ENCODE measurements at places on chromosomes 2 and 18. TPM values are rescaled to one million over a fixed set of nuclear protein-coding genes. Genes with fewer than 3 reads are reported as not detected.

GRCh38 chr2:36737131-36737750, 40.7 kb downstream of the VIT start:
- H3K4me1 ChIP-seq, result no peaks in the 10 kb centered on the region
- H3K27me3 ChIP-seq, result peaks cover 18% of the 10 kb centered on the region
- no peaks in the 10 kb centered on the region for H3K36me3 ChIP-seq
- no peak overlapping the region for H3K27ac ChIP-seq
- no peak overlapping the region for H3K4me3 ChIP-seq

ADCYAP1 gene
- 0.29 TPM for total RNA-seq

- H3K27ac ChIP-seq, result no peak overlapping the region
- H3K4me3 ChIP-seq, result no peak overlapping the region
- H3K27me3 ChIP-seq, result no peaks in the 10 kb centered on the region
- H3K4me1 ChIP-seq, result peaks cover 10% of the 10 kb centered on the region
Measured at GRCh38 chr2:60525899-60526298, 27.6 kb downstream of the BCL11A start.

GRCh38 chr2:590214-591175, 86.7 kb downstream of the TMEM18 start:
- no peaks in the 10 kb centered on the region for H3K36me3 ChIP-seq
- H3K4me1 ChIP-seq, result peaks cover 54% of the 10 kb centered on the region
- H3K27ac ChIP-seq, result peak overlapping the region; percentile 64

DNA sequence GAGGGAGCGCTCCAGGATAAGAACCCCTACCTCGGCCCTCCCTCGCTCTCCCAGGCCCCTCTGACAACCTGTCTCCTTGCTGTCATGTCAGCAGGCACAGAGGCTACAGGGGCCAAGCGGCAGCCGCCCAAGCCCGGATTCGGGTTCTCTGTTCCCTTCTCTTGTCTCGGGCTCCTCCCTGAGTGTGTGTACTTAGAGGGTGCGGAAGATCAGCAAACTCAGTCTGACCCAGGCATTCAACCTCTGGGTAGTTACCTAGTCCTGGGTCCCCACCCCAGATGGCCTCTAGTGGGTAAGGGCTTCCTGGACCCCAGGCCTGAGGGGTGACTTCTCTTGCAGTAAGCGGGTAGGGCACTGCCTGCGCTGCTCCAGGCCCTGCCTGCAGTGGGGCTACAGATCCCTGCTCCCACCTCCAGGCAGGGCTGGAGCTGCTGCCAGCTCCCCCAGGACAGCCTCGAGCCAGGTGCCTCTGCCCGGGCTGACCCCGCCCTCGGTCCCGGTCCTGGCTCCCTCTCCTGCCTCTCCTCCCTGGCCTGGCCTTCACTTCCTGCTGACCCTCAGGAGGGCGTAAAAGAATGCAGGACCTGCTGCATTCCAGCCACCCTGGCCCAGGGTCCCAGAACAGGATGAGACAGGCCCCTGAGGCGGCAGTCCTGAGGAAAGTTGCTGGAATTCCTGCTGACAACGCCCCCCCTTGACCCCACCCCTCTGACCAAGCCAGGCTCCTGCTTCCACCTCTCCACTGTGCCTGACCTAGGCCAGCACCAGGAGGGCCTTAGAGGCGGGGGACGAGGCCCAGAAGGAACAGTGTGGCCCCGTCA, 22.0 kb downstream of the GPC1 start:
- H3K4me3 ChIP-seq, result peak overlapping the region; percentile 1
- no peaks in the 10 kb centered on the region for H3K36me3 ChIP-seq
- DNase-seq, result no peak
- H3K27me3 ChIP-seq, result peaks cover 47% of the 10 kb centered on the region

GRCh38 chr2:152376968-152377367, 42.0 kb downstream of the FMNL2 start:
- no peak overlapping the region for H3K4me3 ChIP-seq
- no peak for DNase-seq
- H3K27ac ChIP-seq, result no peak overlapping the region
- peaks cover 4% of the 10 kb centered on the region for H3K4me1 ChIP-seq
- H3K27me3 ChIP-seq, result no peaks in the 10 kb centered on the region

NMUR1 gene
- total RNA-seq, result not detected

DNA sequence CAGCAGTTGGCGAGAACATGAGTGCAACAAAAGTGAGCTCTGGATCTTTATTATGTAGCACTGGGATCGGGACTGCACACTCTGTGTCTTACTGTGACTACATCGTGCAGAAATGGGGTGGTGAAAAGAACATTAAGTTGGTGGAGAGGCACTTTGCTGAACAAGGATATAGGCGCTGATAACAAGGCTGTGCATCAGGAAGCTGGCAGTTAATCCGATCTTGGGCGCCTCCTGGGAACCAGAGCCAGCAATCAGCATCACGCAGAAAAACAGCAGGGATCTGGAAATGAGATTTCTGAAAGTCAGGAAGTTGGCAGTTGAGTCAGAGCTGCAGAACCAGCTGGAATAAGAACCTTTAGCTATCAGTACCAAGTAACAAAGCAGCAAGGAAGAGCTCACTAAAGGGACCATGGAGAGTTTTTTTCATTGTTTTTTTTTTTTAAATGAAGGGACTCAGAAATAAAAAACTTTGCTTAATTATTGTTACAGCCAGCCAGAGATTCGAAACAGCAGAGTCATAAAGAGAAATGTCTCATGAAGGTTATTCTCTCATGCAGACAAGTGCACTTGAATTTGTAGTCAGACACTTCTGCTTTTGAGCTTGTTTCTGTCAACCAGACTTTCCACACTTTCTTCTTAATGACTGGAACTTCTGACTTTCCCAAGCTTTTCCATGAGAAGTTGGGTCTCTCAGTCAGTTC, 22.8 kb upstream of the MYO3B start:
- no peak for DNase-seq
- no peaks in the 10 kb centered on the region for H3K36me3 ChIP-seq
- no peaks in the 10 kb centered on the region for H3K4me1 ChIP-seq
- no peaks in the 10 kb centered on the region for H3K27me3 ChIP-seq

CDH20 gene
- total RNA-seq, result not detected

GRCh38 chr2:2850218-2850755, 519.2 kb upstream of the MYT1L start:
- H3K27ac ChIP-seq, result no peak overlapping the region
- no peak overlapping the region for H3K4me3 ChIP-seq
- H3K27me3 ChIP-seq, result no peaks in the 10 kb centered on the region

DNA sequence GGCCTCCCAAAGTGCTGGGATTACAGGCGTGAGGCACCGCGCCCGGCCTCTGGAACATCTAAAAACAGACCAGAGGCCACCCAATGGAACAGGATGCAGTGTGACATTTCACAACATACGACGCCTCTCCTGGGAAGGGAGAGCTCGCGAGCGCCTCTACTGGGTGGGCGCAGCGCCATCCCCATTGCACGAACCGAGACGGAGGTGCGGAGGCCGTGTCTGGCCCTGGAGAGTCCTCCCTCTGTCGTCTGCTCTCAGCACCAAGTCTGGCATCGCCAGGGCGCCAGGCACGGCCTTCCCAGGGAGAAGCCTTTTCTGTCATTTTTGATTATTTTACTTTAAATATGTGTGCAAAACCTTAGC, 9.4 kb upstream of the GBX2 start:
- no peak for DNase-seq
- H3K4me3 ChIP-seq, result no peak overlapping the region
- H3K4me1 ChIP-seq, result peaks cover 17% of the 10 kb centered on the region
- H3K36me3 ChIP-seq, result no peaks in the 10 kb centered on the region
- H3K27ac ChIP-seq, result no peak overlapping the region
- peaks cover 99% of the 10 kb centered on the region for H3K27me3 ChIP-seq

FIGN gene
- total RNA-seq, result 1.9 TPM

FRZB gene
- total RNA-seq, result 0.53 TPM

PRPF40A gene
- 98.0 TPM for total RNA-seq

All from esophagus squamous epithelium (tissue), 5 donors.